Stimulated activated CD8-positive, alpha-beta memory T cell treated with anti-CD3 and anti-CD28 coated beads, Interleukin-4, amount 100 ng/mL, for 4 hours (primary cell): ENCODE measurements at places on chromosomes 4 and X.

- DNase-seq = no peak
These were observed 478.0 kb downstream of the KCNIP4 start for GRCh38 chr4:21470535-21470934.

GRCh38 chrX:79631526-79631925, 264.4 kb upstream of the ITM2A start:
- DNase-seq = no peak

DNA sequence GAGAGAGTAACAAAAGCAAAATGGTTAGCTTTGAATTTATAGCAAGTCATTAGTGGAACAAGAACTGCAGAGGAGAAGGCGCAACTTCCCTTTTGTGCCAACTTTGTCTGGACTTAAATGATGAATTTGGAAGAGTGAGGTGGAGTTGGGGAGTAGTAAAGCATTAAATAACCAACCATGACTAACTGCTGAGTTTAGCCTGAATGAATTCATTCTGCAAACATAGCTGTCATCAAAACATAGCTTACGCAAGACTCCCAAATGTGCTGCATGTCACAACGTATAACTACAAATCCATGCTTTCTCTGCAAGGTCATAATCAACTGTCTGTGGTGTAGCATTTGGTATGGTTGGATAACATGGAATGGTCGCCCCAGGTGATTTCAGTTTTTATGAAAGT, 75.9 kb upstream of the RPL34 start:
- DNase-seq = no peak

GRCh38 chrX:120015145-120016067, 62.1 kb downstream of the RHOXF2B start:
- DNase-seq = no peak

- no peak for DNase-seq
These were observed 47.5 kb upstream of the UGT2B15 start for GRCh38 chr4:68717999-68718398.
